ENCODE measurements at places on chromosomes 3 and 15.

GRCh38 chr15:94412979-94413746, 181.8 kb downstream of the MCTP2 start:
- DNase-seq, result no peak

- no peak for DNase-seq
Observed at GRCh38 chr3:100155128-100155527, 40.8 kb upstream of the FILIP1L start.

GRCh38 chr3:70999730-71000129, 583.8 kb downstream of the FOXP1 start:
- no peak for DNase-seq

- no peak for DNase-seq
Observed at GRCh38 chr15:44535523-44536301, 1.2 kb upstream of the EIF3J start.

GRCh38 chr3:11606090-11606784, 37.5 kb downstream of the VGLL4 start:
- DNase-seq, result no peak

DNA sequence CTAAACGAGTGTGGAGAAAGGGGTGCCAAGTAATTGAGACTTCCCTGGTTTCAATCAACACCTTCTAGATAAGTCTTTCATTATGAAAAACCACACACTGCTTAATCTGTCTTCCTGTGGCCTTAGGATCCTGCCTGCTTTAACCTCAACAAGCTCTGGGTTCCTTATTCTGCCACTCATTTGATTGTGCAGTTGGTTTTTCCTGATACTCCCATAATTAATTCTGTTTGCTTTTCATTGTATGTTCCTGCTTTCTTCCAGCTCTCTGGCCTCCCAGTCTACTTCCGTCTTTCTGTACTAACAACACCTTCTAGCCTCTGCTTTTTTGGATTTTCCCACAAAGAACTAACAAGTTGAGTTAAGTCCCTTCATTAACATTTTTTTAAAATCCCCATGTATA, 20.2 kb upstream of the GCNT3 start:
- DNase-seq, result no peak

- DNase-seq, result no peak
Observed at GRCh38 chr15:29863438-29863837, 41.2 kb upstream of the TJP1 start.

DNA sequence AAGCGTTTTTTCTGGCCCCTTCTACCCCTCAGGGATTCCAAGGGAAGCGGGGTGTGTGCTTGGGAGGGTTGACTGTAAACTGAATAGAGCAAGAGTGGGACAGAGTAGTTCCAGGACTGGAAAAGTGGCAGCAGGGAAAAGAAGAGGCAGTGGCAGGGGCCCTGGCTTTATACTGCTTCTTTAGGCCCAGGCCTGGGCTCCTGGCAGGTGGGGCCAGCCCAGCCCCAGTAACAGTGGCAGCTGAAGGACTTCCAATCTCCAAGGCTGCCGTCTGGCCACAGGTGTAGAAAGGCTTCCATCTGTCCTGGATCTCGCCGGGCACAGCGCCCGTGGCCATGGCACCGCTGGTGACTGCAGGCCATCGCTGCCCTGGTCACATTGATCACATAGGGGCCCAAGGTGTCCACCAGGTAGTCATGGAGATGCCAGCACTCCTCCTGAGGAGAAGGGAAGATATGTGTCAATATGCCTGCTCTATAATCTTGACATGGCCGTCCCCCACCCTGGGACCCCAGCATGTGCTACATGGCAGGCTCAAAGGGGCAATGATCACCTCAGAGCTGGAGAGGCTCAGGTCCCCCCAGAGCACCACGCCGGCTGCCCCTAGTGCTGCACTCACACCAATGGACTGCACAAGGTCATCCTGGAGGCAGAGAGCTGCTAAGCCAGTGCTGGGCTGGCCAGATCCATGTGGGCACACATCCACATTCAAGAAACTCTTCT, 1.0 kb upstream of the IFRD2 start:
- no peak for DNase-seq

DNA sequence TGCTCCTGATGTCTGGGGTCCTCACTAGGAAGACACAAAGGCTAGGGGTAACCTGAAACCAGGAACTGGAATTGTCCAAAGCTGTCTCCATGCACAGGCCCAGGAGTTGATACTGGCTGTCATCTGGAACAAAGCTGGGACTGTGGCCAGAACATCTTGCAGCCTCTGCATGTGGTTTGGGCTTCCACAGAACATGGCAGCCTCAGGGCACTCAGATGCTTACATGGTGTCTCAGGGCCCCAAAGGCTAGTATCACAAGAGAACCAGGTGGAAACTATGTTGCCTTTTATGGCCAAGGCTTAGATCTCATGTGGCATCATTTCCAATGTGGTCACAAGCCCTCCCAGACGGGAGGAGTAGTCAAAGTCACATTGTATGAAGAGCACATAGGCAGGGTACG, 335.2 kb upstream of the TRIM42 start:
- no peak for DNase-seq

- no peak for DNase-seq
Observed at GRCh38 chr3:17683542-17684207, 58.8 kb downstream of the TBC1D5 start.

GRCh38 chr3:188452158-188452772, 298.3 kb downstream of the LPP start:
- no peak for DNase-seq

GRCh38 chr15:68580883-68581155, 2.0 kb downstream of the CORO2B start:
- DNase-seq, result no peak

DNA sequence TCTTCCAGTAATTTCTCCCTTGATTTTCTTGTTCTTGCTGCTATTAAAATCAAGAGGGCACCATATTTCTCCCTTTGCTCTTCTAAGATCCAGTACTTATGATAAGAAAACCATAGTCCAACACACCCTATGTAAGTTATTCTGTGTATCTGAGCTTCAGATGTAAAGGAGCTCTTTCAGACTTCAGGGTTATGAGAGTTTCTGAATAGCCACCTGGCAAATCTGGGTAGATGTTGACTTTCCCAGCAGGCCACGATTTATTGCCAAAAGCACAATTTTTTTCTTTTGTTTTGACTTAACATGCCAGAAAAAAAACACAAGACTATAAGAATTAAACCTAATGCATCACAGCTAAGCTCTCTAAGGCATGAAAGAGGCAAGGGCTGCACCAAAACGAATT, 1045.0 kb downstream of the FHIT start:
- DNase-seq, result no peak

GRCh38 chr3:125128861-125129501, 73.2 kb upstream of the HEG1 start:
- DNase-seq, result no peak

GRCh38 chr3:105502333-105502732, 135.6 kb downstream of the ALCAM start:
- no peak for DNase-seq

DNA sequence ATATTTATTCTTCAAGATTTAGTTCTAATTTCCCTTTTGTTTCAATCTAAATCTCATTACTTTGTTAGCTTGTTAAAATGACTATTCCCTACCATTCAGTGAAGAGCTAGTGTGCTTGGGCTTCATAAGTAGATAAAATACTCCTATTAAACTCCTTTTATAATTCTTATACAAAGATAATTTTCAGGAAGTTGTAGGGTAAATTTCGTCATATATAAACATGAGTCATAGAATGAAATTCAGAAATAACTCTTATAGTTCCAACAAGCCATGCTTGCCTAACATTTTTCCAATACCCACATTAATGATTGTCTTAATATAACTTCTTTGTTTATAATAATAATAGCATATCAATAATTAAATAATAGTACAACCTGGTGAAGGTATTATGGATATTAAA, 407.3 kb downstream of the NAALADL2 start:
- no peak for DNase-seq

- DNase-seq, result no peak
Observed at GRCh38 chr15:84778194-84778593, 29.8 kb downstream of the ZNF592 start.

DNA sequence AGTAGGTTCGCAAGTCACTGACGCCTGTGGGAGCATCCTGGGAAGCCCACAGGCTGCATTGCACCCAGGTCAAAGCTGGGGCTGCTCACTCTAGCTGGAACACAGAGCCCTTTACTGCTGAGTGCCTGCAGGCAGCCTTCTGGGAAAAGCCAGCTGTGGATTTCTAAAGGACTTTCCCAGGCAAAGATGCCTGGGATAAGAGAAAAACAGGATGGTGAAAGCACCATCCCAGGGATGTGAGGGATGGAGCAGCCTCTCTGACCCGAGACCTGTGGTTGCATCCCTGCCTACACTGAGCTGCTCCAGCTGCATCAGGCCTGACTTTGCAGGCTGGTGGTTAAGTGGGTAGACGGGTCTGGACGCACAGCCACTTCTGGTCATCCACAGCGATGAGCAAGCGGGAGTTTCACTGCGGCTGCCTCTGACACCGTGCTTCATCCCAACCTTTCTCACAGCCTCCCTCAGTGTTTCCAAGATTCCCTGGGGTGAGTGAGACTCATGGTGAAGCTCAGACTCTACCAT, 52.5 kb upstream of the AMOTL2 start:
- no peak for DNase-seq

- no peak for DNase-seq
Observed at GRCh38 chr3:65723985-65724384, 314.7 kb downstream of the MAGI1 start.

DNA sequence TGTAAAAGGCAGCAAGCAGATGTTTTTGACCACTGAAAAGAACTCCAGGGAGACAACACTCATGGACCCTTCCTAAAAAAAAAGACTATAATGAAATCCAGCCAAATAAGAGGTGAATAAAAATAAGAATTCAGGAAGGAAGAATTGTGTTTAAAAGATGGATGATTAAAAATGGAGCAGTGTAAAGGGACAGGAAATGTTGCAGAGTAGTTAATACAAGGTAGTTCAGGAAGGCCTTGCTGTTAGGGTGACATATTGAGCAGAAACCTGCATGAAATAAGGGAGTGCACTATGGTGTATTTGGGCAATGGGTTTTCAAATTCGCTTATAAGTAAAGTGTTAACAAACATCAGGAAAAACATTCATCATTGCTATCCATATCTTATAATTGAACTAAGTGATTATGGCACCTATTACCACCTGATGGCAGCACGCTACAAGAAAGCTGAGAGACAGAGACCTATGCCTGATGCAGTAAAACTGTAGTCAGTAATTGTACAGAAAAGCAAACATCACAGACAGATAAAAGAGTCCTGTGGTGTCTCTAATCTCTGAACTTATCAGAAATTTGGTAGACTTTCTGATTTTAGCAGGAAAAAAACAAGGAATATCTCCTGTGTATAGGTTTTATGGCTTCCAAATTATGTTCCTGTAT, 5.8 kb upstream of the DBR1 start:
- DNase-seq, result peak; percentile 53

DNA sequence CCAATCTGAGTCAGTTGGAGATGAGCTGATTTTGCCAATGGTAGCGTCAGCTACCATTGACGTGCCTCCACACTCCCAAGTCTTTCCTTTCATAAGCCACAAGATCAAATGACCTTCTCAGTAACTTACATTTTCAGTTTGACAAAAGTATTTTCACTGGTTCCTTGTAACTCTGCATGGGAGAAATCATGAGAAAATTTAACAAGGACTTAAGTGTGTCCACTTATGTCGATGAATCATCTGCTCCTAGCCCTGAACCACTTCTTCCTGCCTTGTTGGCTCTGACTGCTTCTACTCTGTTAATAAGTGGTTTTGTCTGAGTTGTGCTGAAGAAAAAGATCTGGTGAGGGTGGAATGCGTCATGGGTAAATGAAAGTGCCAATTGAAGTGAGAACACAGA, 101.2 kb downstream of the NFKBIZ start:
- no peak for DNase-seq

GRCh38 chr15:33115191-33115861, 79.2 kb downstream of the FMN1 start:
- DNase-seq, result no peak

DNA sequence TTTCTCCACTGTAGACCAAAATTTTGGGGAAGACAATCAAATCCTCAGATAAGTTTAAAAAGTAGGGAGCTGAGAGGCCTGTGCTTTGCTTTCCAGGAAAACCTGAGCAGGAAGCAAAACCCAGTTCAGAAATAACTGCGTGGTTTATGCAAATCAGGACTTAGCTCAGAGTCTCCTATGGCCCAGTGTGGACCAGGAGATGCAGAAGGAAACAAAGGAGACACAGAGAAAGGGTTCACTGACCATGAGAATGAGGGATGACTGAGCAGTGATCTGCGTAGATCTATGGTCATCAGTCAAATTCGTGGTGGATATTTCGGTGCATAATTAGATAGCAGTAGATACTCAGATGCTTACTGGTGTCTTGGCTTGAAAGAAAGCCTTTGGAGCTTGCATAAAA, 196.6 kb downstream of the TPRG1 start:
- no peak for DNase-seq

Data from NCI-H524 treated with DMSO at 0.1 percent for 48 hours (cell line).